ENCODE measurements at places on chromosomes 2 and 18.
A peak's percentile ranks its signal among the peaks of the same experiment; 100 is the strongest.

GRCh38 chr2:119049968-119050704, 108.1 kb downstream of the MARCO start:
- no peak for DNase-seq

GRCh38 chr2:240456447-240457222, 21.2 kb downstream of the GPC1 start:
- no peak for DNase-seq

DNA sequence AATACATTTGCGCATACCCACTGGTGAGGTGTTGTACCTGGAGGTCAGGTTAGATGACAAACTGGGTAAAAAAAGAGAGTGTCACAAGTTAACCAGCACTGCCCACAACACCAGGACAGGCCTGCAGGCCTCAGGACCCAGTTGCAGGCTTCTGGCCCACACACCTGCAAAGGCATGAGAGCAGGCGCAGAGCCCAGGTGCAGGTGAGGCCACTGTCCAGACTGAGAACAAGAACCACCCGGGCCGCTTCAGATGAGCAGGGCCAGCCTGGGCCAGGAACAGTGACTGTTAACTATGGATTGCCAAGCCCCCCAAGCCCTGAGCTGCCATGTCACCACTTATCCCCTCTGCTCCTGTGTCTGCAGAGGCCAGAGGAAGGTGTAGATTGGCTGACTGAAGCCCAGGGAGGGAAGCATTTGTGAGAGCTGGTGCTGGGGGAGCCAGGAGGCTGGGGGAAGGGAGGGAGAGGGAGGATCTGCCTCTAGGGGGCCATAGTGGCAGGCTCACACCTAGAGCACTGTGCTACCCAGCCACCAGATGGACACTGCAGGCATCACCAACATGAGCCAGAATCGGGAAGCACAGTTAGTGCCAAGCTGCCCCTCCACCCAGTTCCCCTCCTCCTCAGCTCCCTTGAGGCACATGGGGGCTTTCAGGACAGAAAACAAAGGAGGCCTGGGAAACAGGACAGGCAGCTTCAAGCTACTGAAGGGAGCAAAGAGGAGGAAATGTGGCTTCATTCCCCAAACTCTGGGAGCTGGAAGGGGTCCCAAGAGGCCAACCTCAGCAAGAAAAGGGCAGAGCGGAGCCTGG, 35.4 kb downstream of the SFXN5 start:
- DNase-seq: no peak

GRCh38 chr2:145836986-145837385, 1317.1 kb upstream of the ZEB2 start:
- no peak for DNase-seq

DNA sequence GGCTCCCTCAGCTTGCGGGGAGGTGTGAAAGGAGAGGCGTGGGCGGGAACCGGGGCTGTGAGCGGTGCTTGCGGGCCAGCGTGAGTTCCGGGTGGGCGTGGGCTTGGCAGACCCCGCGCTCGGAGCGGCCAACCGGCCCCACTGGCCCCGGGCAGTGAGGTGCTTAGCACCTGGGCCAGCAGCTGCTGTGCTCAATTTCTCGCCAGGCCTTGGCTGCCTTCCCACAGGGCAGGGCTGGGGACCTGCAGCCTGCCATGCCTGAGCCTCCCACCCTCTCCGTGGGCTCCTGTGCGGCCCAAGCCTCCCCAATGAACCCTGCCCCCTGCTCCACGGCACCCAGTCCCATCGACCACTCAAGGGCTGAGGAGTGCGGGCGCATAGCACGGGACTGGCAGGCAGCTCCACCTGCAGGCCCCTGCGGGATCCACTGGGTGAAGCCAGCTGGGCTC, 48.2 kb downstream of the RNF138 start:
- DNase-seq: peak; percentile 66

- DNase-seq: no peak
Measured at GRCh38 chr2:189190685-189191084, 11.1 kb upstream of the COL5A2 start.

- no peak for DNase-seq
Measured at GRCh38 chr2:127607399-127607908, 38.5 kb upstream of the GPR17 start.

DNA sequence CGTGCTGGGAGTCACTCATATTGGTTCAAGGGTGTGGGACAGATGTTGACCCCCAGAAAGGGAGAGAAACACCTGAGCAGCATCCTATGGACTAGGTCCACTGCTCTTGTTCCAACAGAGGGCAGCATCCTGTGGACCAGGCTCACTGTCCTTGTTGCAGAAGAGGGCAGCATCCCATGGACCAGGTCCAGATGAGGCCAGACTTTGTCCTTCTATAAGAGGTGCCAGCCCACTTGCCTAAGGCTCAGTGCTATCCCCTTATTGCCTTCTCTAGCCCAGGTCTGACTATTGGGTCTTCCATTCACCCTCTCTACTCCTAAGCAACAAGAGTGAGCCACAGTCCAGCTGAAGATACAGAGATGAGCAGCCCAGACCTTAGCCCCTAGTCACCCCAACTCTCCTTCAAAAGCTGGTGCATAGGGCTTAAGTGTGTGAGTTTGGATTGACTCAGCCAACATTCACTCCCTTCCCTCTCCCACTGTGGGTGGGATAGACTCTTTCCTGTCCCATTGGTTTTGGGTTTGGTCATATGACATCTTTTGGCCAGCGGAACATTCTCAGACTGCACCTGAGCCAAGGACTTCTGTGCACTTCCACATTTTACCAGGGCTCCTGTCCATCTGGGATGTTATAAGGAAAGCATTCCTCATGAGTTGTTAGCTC, 132.4 kb upstream of the GPC1 start:
- no peak for DNase-seq

DNA sequence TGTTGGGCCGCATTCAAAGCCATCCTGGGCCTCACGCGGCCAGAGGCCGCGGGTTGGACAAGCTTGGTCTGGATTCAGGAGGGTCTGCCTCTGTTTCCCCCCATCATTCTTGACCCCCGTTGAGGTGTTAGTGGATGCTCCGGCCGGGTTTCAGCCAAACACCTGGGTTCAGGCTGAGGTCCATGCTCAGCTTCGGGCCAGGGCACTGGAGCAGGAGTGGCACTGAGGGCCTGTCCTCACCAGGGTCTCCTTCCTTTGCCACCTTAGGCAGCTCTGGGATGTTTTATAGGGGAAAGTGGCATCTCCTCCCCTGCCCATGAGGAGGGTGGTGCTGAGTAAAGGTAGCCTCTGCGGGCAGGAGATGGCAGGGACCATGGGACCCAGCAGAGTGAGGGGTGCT, 76.9 kb upstream of the SMAD2 start:
- no peak for DNase-seq

DNA sequence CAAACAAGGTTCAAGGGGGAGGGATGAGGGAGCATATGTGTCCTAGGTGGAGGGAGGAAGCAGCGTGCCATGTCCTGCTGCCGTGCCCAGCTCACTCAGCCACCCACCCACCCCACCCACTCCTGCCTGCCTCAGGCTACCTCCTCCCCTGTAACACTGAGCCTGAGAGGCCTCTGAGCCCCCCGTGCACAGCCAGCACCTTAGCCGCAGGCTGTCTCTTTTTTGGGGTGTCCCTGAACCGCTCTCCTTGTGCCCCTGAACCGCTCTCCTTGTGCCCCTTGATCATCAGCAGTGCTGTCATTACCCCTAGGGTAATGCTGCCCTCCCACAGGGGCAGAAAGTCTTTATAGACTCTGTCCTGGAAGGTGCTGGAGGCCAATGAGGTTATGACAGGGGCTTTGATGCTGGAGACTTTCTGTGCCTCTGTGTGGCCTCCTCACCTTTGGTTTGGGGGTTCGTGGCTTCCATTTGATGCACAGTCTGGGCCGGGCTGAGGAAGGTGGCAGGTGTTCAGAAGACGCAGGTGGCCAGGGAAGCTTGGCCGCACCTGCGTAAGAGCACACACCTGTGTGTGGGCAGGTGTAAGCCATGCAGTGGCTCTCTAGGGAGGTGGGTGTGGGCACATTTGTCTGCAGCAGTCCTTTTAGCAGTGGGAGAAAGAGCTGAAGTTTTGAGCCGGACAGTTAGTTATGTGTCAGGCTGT, 140.0 kb downstream of the SEPTIN10 start:
- peak; percentile 36 for DNase-seq

GRCh38 chr2:191150230-191150599, 579 bp downstream of the STAT4 start:
- DNase-seq: no peak

- DNase-seq: no peak
Measured at GRCh38 chr2:24111407-24111901, 11.7 kb downstream of the PFN4 start.

- no peak for DNase-seq
Measured at GRCh38 chr2:35741556-35741955, 614.0 kb upstream of the CRIM1 start.

DNA sequence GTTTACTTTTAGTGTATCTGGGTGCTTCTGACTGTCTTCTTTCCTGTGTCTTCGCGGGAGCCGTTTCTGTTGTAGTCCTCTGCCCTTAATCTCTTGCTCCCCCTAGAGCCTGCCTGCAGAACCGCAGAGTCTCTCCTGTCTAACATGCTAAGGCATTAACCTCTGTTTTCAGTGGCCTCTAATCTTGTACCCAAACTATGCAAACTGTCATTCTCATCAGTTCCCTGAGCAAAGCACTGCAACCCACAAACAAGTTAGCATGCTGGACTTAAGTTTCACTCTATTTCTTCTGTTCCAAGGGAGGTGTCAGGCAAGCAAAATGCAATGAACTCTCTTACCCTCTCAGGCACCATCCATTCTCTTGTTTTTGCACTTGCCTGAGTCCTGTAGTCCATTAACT, 138.4 kb downstream of the OTX1 start:
- DNase-seq: no peak

GRCh38 chr18:3481696-3482210, 31.8 kb downstream of the TGIF1 start:
- no peak for DNase-seq

DNA sequence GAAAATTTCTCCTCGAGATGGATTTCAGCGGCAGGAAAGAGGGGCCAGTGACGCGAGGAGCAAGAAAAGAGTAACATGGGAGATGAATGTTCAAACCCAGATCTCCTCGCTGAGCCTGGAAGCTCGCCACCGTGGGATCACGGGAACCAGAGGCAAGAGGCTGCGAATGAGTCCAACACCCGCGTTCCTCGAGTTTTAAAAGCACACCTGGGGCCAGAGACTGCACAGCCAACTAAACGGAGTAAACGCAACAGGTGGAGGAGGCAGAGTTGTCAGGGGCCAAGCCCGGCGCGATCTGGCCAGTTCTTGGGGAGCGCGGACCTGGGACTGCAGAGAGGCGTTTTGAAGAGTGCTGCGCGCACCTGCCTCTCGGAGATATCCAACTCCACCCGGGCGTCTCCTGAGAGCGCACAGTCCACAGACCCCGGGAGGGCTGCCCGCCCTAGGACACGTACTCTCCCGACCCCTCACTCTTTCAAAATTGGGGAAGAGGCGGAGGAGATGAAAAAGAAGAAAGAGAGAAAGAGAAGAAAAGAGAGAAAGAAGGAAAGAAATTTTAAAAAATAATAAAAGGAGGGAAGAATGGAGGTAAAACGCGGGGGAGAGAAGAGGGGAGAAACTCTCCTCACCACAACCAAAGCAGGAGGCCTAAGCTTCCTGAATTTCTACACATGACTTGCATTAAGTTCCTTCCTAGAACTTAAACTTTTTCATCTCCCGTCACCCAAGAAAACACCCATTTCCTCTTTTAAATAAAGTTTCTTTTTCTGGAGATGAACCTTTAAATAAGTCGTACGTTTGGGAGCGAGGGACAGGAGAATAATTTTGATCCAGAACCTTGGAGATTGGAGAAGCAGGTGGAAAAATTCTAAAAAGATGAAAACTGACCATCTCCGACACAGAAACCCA, 5.3 kb upstream of the PAX3 start:
- DNase-seq: no peak

DNA sequence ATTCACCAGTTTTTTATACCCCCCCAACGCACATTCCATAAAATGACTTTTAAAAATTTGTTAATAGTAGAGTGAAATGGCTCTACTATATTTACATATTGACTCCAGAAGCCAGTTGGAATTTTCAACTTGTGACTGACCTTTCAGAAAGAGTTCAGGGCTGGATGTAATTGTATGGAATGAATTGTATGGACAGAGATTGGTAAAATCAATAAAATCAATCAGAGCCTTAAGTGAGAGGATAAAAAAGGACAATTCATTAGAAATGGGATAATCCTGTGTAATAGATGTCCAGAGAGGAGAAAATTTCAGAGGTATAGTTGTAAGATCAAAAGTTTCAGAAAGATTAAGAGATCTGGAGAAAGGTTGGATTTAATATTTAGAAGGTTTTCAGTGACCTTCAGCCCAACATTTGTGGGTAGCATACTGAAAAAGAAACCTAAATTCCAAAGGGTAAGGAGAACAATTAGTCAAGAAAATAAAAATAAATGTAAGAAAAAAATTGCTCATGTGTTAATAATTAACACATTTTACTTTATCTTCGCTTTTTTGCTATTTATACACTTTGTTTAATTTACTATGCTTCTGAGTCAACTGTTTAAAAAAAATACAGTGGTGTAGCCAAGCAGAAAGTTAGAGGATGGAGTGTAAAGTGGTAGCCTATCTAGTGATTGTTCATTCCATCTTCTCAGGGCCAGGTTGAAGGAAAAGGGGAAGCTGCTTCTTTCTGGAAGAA, 385.4 kb upstream of the TMEFF2 start:
- DNase-seq: no peak

DNA sequence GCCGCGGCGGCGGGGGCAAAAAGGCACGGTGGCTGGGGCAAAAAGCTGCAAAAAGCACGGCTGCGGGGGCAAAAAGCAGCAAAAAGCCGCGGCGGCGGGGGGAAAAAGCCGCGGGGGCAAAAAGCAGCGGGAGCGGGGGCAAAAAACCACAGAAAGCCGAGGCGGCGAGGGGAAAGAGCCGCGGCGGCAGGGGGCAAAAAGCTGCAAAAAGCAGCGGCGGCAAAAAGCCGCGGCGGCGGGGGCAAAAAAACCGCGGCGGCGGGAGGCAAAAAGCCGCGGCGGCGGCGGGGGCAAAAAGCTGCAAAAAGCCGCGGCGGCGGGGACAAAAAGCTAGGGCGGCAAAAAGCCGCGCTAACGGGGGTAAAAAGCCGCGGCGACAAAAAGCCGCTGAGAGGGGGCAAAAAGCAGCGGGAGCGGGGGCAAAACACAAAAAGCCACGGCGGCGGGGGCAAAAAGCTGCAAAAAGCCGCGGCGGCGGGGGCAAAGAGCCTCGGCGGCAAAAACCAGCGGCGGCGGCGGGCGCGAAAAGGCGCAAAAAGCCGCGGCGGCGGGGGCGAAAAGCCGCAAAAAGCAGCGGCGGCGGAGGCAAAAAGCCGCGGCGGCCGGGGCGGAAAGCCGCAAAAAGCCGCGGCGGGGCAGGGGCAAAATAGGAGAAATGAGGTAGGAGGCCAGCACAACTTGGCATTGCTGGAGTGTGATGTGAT, 123.4 kb downstream of the ANKRD30BL start:
- DNase-seq: no peak

DNA sequence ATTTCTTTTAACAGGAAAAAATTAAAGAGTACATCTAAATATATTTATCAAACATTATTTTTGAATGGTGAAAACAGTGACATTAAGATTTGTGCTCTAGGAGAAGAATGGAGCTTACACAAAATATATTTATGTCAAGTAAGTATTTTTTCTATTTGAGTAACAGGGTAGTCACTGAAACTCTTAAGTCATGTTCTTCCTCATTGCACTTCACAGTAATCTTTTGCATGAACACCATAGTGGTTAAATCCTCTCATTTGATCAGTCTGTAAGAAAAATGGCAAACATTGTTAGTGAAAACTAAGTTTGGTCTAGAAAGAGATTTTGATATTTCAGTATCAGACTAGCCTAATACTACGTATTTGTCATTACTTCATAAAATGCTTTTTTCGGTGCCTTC, 8.1 kb downstream of the GMCL1 start:
- DNase-seq: no peak

- DNase-seq: no peak
Measured at GRCh38 chr18:37465958-37466357, 99.6 kb downstream of the CELF4 start.

- DNase-seq: no peak
Measured at GRCh38 chr2:211454679-211455078, 898.3 kb downstream of the CPS1 start.
